ENCODE measurements at places on chromosomes 4 and X. TPM values are rescaled to one million over a fixed set of nuclear protein-coding genes. Genes with fewer than 3 reads are reported as not detected.
A peak's percentile ranks its signal among the peaks of the same experiment; 100 is the strongest.

The HSPA4L gene
- 4.2 TPM for total RNA-seq

The DRP2 gene
- 4.7 TPM for total RNA-seq

The UGT2B11 gene
- 0.05 TPM for total RNA-seq

The ADH7 gene
- not detected for total RNA-seq

The FAM236C gene
- total RNA-seq: not detected

The CTSO gene
- 8.7 TPM for total RNA-seq

The GUCY1A1 gene
- total RNA-seq: 16.6 TPM

The C4orf36 gene
- 0.42 TPM for total RNA-seq

The LRP2BP gene
- 0.71 TPM for total RNA-seq

The VSIG4 gene
- 2.1 TPM for total RNA-seq

The AMOT gene
- 3.8 TPM for total RNA-seq

The USP17L15 gene
- total RNA-seq: not detected

The GYG2 gene
- 0.38 TPM for total RNA-seq

- no peak for DNase-seq
Observed at GRCh38 chr4:182017038-182017437, 226.2 kb upstream of the TENM3 start.

DNA sequence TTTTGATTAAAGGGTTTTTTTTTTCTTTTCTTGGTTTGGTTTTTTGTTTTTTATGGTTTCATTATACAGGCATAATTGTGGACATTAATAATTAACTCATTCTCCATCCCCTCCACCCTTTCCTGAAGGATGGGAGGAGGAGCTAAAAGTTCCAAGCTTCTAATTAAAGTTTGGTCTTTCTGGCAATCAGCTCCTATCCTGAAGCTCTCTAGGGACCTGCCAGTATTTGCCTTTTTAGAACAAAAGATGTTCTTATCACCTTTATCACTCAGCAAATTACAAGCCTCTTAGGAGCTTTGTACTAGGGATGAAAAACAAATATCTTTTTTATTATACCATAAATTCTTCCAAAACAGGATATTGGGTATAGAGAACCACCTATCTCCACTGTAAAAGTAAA lies 589.8 kb downstream of the PDHA2 start:
- no peak for DNase-seq

DNA sequence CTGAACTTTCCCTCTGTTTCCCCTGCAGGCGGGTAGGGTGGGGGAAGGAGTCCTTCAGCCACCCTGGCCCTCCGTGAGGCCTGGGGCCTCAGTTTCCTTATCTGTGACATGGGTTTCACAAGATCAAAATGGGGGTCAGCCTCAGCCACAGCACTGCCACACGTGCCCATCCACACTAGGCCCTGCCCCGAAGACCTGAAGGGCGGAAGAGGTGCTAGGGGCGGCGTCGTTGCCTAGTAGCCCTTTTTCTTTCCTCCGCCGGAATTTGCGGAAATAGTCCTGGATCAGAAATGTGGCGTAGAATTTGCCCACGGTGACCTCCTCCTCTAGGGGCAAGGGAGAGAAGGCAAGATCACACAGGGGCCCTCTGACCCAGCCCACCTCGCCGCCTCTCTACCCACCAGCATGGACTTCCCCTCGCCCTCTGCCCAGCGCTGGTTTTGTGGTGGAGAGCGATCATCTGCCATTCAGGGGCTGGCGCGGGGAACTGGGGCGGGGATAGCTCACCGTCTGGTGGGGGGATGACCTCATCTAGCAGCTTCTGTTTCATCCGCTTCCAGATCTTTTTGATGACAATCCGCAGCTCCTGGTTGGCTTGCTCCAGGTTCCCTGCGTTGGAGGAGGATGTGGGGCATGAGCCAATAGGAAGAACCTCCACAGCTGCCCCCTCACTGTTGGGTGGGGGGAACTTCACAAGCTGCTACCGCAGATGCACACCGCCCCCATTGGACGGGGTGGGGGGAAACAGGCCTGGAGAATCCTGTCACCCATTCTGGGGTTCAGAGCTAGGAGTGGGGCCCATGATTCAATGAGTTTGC lies 9.7 kb upstream of the SYP start:
- DNase-seq: peak; percentile 35

DNA sequence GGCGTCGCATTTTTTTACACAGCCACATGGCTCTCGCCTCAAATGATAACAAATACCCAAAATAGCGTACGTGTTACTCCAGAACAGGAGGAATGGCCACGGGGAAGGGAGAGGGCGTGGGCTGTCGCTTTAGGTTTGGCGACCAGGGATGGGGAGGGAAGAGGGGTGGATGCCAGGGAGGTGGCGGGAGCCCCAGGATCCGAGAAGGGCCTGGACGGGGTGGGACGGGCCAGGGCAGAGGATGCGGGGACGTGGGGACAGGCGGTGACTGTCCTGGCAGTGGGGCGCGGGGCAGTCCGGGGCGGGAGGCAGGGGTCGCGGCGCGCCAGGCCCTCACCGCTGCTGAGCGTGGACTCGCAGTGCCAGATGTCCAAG lies 631 bp downstream of the TMEM47 start:
- DNase-seq: no peak

- no peak for DNase-seq
Observed at GRCh38 chrX:123267220-123267619, 83.1 kb downstream of the GRIA3 start.

GRCh38 chr4:67696061-67696460 lies 4.9 kb downstream of the UBA6 start:
- DNase-seq: no peak

DNA sequence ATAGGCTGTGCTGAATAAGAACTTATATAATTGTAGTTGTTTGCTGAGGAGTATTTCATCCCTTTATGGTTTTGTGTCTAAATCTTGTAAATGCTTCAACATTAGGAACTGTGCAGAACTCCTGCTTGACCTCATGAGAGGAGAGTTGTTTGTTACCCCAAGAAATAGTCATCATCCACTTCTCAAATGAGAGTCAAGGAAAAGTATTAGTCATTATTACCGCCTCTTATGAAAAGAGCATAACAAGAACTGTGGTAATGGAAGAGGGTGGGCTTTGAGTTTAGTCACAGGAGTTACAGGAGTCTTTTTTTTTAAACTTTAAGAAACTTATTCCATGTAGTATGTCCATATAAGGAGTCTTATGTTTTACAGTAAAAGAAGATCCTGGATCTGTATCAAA lies 132.9 kb downstream of the RAP1GDS1 start:
- DNase-seq: no peak

GRCh38 chrX:155745792-155746191 lies 133.0 kb upstream of the TMLHE start:
- no peak for DNase-seq

- DNase-seq: no peak
Observed at GRCh38 chrX:10444204-10444603, 176.2 kb downstream of the MID1 start.

DNA sequence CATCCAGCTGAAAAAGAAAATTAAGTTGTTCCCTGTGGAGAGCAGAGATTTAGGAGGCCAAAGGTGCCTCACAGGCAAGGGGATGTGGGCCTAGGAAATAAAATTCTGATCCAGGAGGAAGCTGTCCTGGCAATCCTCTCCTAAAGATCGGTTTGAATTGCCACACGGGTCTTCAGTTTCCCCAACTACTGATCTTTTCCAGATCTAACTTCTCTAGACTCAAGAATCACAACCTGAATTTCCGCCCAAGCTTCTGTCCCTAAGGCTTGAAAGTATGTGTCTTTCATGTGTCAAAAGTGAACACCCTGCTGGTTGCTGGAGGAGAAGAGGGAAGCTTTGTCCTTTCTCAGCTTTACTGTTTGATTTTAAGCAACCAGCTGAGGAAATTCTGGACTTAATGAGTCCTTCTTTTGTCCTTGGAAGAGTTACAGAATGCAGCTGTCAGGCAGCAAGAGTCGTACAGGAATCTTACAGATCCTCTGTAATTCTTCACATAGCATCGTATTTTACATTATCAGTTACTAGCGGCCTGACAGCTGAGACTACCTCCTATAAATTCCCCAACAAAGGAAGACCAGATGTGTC lies 93.8 kb downstream of the INPP4B start:
- no peak for DNase-seq

DNA sequence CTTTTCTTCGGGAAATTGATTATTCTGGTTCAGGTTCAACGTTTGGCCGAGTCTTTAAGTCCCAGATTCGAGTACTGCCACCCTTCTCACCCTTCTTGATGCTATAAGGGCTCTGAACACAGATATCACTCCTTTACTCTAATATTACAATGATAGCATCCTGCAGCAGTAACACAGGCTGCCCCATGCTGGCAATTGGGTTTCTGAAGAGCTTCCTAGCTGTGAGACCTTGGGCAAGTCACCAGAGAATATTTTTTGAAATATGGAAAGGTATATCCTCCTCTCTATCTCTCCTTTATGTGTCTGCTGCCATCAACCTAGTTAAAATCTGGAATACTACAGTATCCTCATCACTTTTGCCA lies 297 bp upstream of the MTMR8 start:
- no peak for DNase-seq

Measured in thymus (tissue), 14 donors.